ENCODE measurements at places on chromosomes 5 and 9.

GRCh38 chr5:198516-199196, 7.4 kb downstream of the LRRC14B start:
- DNase-seq, result no peak

- no peak for DNase-seq
Observed at GRCh38 chr5:180171568-180172094, 37.4 kb downstream of the RASGEF1C start.

DNA sequence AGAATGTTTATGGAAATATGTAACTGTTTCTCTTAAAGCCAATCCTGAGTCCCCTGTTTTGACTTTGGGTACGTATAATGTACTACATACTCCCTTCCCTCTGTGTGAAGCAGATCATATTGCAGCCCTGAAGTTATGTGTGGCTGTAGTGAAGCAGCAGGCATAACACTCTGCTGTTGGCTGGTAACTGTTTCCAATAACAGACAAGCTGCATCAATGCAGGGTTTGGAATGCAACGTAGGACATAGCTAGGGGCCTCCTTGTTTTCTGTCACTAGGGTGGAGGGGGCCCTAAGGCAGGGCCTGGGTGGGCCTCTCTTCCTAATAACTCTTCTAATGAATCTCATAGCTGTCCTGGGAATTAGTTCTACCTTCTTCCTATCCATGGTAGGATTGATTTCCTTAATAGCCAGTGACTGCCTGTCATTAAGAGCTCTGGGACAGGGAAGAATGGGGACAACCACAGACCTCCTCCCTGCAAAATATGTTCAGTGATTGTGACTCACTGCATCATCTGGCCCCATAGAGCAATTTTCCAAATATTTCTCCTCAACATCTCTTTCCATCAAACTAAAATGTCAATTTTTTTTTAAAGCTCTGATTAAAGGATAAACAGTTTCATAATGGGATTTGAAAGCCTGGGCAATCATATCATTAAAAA, 129.6 kb upstream of the HMHB1 start:
- no peak for DNase-seq

DNA sequence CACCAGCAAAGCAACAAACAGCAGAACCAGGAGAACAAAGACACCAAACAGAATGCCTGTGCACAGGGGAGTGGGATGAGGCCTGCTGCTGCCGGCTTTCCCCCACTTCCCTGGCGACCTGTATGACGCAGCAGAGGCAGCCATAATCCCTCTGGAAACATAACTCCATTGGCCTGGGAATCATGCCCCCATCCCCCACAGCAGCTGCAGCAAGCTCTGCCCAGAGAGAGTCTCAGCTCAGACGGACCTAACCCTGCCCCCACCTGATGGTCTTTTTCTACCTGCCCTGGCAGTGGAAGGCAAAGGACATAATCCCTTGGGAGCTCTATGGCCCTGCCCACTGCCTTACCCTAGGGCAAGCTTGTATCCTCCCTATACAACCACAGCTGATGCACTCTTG, 81.8 kb upstream of the FANCC start:
- no peak for DNase-seq

- DNase-seq, result no peak
Observed at GRCh38 chr9:133576875-133577736, 32.1 kb downstream of the FAM163B start.

GRCh38 chr9:28970241-28970654, 1397.0 kb upstream of the C9orf72 start:
- no peak for DNase-seq

GRCh38 chr5:99600952-99601351, 672.1 kb upstream of the CHD1 start:
- no peak for DNase-seq

GRCh38 chr5:96455789-96456188, 22.7 kb upstream of the PCSK1 start:
- no peak for DNase-seq

DNA sequence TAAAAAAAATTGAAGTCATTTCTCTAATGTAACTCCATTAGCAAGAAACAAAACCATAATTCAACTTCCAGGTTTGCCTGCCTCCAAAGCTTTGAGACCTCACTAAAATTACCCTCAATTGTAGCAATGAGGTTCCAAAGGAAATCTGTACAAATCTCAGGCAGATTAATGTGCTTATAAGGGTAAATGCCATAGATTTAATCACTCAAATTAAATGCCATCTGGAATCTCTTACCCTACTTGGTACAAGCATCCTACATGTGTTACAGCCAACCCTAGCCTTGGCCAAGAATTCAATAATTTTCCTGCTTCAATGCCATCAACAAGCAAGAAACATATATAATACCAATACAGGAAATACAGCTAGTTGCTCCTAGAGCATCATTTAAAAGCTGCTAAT, 452.8 kb downstream of the RAB3C start:
- DNase-seq, result no peak

DNA sequence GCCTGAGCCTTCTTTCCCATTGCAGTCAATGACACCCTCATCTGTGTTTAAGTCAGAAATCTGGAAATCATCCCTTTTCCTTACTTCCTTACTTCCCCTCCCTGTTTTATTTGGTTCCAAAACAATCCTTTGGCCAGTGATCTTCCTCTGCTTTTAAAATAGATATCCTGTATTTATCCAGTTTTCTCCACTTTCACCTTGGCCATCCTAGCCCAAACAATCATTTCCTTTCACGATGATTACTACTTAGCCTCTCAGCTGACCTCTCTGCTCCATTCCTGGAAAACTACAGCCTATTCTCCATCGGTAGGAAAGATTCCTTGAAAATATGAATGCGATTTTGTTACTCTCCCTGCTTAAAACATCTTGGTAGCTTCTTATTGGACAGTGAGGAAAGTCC, 565.4 kb downstream of the TLR4 start:
- DNase-seq, result no peak

DNA sequence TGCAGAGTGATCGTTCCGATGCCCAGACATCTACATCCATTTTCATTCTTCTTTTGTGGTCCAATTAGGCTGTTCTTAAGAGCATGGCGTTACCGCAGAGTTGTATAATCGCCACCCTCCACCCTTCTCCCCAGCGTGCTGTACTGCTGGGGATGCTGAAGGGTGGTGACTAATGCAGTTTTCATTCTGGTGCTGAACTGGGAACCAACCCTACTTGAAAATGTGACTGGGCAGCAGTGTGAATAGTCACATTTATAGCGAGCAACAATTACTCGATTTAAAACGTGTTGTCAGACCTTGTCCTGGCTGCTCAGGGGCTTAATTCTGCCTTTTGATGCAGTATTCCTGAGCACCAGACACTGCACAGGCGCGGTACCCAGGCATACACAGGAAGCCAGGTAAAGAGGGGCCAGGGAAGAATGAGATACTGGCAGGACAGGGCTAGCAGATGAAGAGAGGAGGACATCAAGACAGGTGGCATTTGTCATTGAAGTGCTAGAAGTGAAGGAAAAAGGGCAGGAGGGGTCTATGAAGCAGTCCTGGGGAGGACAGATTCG, 719 bp upstream of the ISCA1 start:
- peak; percentile 89 for DNase-seq

GRCh38 chr9:122190597-122191381, 31.1 kb downstream of the MORN5 start:
- DNase-seq, result peak; percentile 62

DNA sequence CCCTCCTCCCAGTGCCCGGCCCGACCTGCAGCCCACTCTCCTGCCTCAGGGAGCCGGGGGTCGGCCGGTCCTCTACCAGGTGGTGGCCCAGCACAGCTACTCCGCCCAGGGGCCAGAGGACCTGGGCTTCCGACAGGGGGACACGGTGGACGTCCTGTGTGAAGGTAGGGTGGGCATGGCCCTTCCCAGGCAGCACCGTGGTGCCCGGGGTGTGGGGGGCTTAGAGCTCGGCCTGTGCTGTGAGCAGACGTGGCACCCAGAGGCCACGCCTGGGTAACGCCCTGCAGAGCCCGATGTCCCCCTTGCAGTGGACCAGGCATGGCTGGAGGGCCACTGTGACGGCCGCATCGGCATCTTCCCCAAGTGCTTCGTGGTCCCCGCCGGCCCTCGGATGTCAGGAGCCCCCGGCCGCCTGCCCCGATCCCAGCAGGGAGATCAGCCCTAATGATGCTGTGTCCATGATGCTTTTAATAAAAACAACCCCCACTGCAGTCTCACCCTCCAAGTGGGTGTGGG, 7.2 kb downstream of the ENTPD8 start:
- DNase-seq, result no peak

DNA sequence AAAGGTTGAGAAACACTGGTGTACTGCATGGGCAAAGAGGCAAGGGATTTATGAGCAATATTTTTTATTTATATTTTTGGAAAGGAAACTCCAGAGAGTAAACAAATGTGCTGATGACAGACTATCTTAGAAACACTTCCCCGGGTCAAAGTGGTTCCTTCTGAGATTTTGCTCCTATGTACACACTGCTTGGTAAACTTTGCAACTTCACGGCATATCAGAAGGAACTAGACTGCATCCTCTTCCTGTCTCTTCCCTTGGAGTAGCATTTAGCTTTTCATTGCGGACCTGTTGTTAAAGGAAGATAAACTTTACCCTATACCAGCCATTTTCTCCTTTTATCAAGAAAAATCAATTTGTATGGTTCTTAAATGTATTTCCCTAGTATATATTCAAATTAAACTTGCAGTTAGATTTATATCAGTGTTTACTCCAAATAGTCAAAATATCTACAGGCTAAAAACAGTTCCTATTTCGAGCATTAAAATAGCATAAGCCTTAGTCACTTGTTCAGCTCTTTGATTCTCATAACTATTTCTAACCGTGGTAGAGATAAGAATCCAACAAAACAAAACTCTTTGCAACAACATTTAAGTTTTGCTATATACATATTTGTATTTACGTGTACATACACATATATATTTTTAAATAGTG, 48.0 kb upstream of the LRRC19 start:
- DNase-seq, result no peak

GRCh38 chr9:98375138-98375726, 119.8 kb upstream of the TBC1D2 start:
- DNase-seq, result peak; percentile 17

DNA sequence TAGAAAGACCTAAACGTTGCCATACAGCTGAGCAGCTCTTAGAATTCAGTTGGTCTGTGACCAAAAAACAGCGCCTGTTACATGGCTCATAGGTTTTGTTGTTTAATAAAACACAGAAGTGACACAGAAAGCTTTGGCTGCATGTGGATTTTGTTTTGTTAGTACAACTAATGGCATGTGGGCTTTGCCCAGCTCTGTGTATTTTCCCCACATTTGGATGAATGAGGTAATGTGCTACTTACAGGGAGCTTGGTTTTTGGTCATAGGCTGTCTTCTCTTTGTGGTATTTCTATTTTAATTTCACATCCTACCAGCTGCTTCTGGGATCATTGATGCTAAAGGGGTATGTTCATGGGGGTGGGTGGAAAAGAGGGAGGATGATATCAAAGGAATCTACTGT, 37.0 kb upstream of the POU4F3 start:
- no peak for DNase-seq

DNA sequence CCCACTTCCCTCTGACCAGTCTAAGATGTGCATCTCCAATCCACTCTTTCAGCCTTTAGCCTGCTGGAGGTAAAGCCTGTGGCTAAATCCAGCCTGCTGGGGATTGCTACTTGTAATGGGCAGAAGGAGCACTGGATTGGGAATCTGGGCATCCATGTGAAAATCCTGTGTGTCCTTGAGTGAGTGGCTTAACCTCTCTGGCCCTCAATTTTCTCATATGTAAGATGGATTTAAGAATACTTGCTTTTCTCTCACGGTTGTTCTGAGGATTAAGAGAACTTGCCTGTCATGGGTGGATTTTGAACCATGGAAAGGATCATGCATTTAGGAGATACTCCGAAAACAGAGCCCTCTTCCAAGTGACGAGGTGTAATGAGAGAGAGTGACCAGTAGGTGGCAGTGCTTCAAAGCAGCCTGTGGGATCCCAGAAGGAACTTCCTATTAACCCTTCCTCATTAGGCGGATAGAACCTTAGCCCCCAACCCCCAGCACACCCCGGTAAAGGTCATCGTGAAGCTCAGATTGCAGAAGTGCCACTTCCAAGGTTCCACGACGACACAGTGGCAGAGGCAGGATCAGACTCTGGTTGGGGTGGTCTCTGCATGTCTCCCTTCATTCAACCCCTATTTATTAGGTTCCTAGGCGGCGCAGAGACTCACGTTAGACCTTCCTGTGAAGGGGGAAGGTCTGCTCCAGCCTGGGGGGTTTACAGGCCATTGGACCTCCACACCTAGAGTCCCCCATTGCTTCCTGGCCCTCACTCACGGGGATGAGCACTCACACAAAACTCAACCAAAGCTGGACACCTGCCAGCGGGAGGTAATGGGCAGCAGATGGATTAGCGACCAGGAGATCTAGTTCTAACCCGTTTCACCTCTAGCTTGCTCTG, 68.7 kb upstream of the ZNF618 start:
- peak; percentile 43 for DNase-seq

DNA sequence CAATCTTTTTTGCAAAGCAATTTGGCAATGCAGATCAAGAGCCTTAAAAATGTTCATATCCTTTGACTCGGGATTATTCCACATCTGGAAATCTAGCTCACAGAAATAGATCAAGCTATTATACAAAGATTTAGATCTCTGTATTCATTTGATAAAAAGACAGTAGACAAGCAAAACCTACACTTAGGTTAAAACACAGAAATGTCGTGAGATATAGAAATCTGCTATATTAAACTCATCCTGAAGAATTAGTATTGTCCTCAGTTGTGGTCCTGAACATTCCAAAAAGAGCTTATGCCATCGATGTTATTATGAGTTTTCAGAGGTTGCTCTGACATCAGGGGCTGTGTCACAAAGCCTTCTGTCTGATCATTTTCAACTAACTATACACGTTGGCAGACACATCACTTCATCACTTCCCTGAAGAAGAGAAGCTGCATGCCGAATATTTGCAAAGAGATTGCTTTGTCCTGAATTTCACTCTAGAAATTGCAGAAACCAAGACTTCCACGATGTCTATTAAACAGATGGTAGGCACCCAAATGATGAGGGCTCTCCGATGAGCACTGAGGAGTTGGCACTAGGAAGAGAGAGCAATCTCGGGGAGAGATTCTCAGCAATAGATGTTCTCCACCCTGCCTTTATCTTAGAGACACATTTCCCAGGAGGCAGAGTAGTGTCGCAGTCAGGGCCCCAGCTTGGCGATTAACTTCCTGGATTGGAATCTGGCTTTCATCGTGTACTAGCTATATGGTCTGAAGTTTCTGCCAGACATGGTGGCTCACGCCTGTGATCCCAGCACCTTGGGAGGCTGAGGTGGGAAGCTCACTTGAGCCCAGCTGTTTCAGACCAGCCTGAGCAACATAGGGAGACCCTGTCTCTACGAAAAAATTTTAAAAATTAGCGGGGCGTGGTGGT, 1.9 kb upstream of the UBTD2 start:
- no peak for DNase-seq

GRCh38 chr5:169837686-169838085, 142.6 kb downstream of the INSYN2B start:
- DNase-seq, result no peak

- DNase-seq, result no peak
Observed at GRCh38 chr5:110343616-110344015, 382.9 kb downstream of the TMEM232 start.

DNA sequence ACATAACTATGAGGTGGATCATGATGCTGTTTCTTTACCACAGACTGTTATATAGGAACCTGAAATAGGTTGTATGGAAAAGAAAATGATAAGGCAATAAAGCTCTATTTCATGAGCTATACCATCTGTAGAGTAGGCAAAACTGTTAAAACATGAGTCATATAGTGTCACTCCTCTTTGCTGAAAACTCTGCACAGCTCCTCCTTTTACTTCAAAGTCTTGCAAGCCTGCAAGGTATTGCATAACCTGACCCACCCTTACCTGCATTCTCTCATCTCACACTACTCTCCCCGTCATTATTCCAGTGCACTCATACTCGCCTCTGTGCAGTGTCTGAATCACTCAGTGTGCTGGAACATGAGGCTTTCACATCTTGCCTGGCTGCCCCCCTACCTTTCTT, 790.1 kb downstream of the EFNA5 start:
- peak; percentile 81 for DNase-seq
